NCI-H1417 treated with DMSO at 0.1 percent for 48 hours (cell line): ENCODE measurements at places on chromosomes 16 and 17.

- no peak for DNase-seq
These were observed 65.9 kb upstream of the IRX6 start for GRCh38 chr16:55257966-55258613.

- DNase-seq = no peak
These were observed 13.4 kb downstream of the RTN4RL1 start for GRCh38 chr17:2011411-2012371.

DNA sequence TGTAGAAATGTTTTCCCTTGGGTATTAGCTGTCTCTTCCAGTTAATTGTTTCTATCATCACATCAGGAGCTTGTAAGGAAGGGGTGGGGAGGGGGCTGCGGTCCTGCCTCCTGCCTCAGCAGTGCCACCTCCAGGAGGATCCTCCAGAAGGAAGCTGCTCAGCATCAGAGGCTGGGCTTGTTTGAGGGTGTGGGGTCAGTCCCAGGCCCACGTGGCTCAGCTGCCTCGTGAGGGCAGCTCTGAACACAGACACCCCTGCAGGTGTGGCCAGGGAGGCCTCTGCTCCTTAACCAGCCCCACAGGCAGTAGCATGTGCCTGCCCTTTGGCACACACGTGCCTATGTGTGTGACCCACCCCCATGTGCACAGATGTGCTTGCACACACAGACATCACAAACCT lies 46.3 kb downstream of the MRM1 start:
- no peak for DNase-seq

GRCh38 chr16:66365651-66366050 lies 840 bp upstream of the CDH5 start:
- no peak for DNase-seq

DNA sequence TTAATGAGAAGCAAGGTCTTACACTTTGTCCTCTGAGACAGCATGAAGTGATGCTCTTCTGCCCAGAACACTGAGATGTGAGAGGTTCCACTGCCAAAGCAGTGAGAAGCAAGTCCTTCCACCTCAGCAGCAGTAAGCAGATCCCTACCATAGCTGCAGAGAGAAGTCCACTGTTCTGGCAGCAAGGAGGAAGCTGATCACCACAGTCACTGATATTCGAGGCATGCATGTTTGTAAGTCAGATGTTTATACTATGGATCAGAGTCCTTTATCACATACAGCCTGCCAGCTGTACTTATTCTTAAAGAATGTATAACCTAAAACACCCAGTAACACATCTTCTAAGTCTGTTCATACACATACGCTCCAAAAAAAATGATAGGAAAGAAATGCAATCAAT lies 18.2 kb upstream of the METTL2A start:
- no peak for DNase-seq

DNA sequence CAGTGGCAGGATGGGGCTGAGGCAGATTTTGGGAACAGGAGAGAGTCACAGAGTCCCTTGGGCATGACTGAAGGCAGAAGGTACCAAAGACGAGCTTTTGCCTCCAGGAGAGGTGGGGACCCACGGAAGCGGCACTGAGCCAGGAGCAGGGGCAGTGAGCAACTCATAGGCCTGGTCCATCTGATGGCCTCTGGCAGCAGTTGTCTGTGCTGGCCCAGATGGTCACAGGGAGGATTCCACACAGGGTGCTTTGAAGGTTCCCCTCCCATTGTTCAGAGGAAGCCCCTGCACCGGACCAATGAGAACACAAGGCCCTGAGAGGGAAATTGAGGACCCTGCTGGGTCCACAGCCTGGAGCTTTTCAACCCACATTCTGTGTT lies 360.3 kb upstream of the TNRC6C start:
- DNase-seq = no peak

- no peak for DNase-seq
These were observed 10.5 kb upstream of the SALL1 start for GRCh38 chr16:51161440-51162195.

DNA sequence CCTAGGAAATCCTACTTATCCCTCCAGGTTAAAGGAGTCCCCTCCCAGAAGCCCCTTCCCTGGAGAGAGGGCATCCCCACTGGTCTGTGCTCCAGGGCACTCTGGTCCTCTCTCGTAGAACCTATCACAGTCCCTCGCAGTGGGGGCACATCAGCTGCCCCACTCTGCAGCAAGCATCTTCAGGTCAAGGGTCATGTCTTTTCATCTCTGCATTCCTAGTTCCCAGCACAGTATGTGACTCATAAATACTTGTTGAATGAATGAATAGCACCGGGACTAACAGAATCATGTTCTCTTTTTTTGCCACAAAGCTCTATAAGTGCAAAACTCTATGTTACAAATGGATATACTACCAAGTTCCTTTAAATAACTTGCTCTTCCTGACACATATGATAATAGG lies 36.0 kb downstream of the RNF157 start:
- no peak for DNase-seq

- no peak for DNase-seq
These were observed 33.2 kb downstream of the IRX6 start for GRCh38 chr16:55357241-55357640.
